ENCODE measurements at places on chromosomes 2 and 18. TPM values are rescaled to one million over a fixed set of nuclear protein-coding genes. Genes with fewer than 3 reads are reported as not detected.

- no peak for DNase-seq
These were observed 109.1 kb downstream of the SMAD7 start for GRCh38 chr18:48841381-48842258.

DNA sequence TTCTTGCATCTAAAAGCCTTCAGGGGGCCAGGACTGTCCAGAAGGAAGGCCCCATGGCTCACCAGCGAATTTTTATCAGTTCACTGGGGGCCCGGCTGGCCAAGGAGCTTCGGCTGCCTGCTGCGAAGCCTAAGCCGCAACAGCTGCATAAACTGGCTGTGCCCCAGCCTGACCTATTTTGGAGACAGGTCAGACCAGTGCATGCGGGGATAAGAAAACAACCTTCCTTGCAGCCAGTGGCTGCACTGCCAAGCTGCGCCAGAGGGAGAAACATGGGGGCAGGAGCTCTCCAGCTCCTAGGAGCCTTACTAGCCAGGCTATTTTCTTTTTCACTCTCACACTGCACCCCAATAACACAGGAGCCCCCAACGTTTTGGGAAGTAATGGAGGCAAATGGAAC, 15.2 kb downstream of the PAX3 start:
- DNase-seq: peak; percentile 90

GRCh38 chr2:218400167-218400929, 680 bp downstream of the CTDSP1 start:
- DNase-seq: peak; percentile 44

TRPM8 gene
- total RNA-seq: 4.9 TPM

DNA sequence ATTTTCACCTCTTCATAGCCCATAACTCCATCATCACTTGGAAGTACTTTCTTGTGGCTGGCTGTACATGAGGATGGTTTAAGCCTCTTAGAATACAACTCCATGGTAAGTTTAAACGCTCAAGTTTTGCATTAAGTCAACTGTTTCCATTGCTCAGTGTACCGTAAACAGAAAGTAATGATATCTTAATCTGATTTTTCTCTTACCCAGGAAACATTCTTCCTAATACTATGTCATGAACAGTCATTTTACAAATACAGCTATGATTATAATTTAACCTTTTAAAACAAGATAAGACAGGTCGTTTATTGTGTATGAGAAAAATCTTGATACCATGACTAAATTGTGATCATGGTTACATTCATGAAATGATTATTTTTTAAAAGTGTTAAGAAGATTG, 11.6 kb upstream of the DYNC2LI1 start:
- no peak for DNase-seq

DNA sequence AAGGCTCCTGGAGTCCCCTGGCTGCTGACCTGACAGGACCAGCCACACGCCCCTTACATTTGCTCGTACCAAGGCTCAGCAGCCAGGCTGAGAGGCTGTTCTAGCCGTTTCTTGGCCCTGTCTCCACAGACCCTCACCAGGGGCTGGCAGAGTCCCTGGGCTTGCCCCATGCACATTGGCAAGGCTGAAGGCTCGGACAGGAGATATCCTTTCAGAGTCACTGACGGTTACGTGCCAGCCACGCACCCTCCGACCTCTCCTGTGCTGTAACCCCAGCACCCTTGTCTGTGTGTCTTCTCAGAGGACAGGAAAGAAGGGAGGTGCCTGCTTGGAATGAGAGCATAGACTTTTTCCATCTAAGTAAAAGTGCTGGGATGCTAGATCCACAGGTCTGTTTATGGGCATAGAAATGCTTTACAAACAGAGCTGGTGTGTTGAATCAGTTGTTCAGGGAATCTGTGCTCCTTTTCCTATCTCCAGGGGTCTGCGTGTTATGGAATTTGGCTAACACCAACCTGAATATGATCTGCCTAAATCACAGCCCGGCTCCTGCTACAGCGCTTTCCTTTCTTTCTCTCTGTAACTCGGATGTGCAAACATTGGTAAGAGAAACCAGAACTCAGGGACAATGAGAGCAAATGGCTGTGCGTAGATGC, 41.0 kb downstream of the COPS8 start:
- no peak for DNase-seq

TNFAIP6 gene
- total RNA-seq: not detected

DNA sequence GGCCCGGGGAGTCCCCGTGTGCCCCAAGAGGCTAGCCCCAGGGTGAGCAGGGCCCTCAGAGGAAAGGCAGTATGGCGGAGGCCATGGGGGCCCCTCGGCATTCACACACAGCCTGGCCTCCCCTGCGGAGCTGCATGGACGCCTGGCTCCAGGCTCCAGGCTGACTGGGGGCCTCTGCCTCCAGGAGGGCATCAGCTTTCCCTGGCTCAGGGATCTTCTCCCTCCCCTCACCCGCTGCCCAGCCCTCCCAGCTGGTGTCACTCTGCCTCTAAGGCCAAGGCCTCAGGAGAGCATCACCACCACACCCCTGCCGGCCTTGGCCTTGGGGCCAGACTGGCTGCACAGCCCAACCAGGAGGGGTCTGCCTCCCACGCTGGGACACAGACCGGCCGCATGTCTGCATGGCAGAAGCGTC, 16.9 kb upstream of the FAHD2A start:
- no peak for DNase-seq

DNA sequence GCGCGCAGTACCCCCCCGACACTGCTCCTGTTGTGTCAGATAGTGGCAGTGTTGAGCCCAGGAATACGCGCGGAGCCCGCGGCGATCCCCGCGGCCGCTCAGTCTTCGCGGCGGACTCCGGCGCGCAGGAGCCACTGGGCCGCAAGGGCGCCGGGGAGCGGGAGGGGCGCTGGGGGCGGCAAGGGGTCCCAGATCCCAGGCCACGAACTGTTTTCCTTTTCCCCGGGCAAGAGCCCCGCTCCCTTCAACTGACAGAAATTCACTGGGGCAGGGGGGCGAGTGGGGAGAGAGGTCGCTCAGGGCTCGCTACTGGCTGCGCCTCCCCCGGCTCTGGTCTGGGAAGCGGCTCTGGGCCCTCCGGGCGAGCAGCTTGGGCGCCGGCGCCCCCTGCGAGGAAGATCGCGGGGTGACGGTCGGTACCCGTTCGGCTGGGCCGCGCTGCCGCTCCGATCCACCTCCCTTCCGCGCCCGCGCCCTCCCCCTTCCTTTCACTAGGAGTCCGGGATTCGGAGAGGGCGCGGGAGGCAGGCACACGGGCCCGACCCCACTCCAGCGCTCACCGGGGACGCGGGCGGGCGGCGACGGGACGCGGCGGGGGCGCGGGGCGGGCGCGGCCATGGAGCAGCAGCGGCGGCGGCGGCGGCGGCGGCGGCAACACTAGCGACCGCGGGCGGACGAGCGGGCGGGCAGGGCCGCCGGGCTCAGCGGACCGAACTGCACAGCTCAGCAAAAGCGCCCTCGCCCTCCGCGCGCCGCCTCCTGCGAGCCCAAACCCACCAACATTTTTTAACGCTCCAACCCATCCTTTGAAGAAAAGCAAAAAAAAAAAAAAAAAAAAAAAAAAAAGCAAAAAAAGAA, 1.4 kb upstream of the SETBP1 start:
- DNase-seq: peak; percentile 90

- no peak for DNase-seq
These were observed 37.6 kb upstream of the CDKL4 start for GRCh38 chr2:39281391-39281790.

- no peak for DNase-seq
These were observed 246.0 kb downstream of the TSN start for GRCh38 chr2:122001441-122001874.

DNA sequence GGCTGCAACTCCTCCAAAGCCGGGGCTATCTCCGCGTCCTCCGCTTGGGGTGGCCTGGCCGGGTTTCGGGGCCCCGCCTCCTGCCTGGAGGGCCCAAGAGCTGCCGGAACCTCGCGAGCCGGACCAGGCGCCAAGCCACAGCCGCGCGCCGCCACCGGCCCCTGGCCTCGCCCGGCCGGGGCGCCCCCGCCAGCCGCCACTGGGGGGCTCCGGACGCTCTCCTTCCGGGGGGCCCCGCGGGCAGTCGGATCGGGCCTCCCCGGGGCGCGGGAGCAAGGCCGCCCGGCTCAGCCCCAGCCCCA, 17.4 kb upstream of the HAAO start:
- peak; percentile 86 for DNase-seq

DOK6 gene
- total RNA-seq: 0.43 TPM

MAPK4 gene
- total RNA-seq: 7.0 TPM

All from neural progenitor cell (in vitro differentiated cells).